ENCODE measurements at places on chromosomes 4 and X. TPM values are rescaled to one million over a fixed set of nuclear protein-coding genes. Genes with fewer than 3 reads are reported as not detected.
A peak's percentile ranks its signal among the peaks of the same experiment; 100 is the strongest.

USP51 gene
- total RNA-seq: 2.2 TPM

GRCh38 chr4:47791965-47792364 lies 45.9 kb downstream of the CORIN start:
- H3K27ac ChIP-seq: no peak overlapping the region
- no peaks in the 10 kb centered on the region for H3K27me3 ChIP-seq
- H3K36me3 ChIP-seq: no peaks in the 10 kb centered on the region
- no peak overlapping the region for H3K4me3 ChIP-seq
- DNase-seq: peak; percentile 45

GRCh38 chrX:1750267-1750666 lies 135.4 kb downstream of the ASMT start:
- no peak overlapping the region for H3K27ac ChIP-seq
- no peaks in the 10 kb centered on the region for H3K36me3 ChIP-seq
- H3K4me1 ChIP-seq: no peaks in the 10 kb centered on the region
- H3K4me3 ChIP-seq: no peak overlapping the region
- DNase-seq: no peak
- no peaks in the 10 kb centered on the region for H3K27me3 ChIP-seq

DNA sequence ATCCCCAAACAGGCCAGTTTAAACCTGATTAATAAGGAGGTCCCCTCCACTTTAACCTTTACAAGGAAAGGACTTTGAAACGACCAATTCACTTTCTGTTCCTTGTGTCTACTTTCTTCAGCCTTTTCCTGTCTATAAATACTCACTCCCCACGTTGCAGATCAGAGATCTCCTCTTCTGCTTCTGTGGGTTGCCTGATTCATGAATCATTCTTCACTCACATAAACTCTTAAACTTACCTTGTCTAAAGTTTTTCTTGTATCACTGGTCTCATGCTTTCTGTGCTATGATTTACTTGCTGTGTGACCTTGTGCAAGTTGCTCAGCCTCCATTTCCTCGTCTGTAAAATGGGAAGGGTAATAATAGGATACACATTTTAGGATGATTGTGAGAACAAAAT lies 236.1 kb downstream of the QDPR start:
- H3K27me3 ChIP-seq: no peaks in the 10 kb centered on the region
- no peak overlapping the region for H3K4me3 ChIP-seq
- H3K4me1 ChIP-seq: no peaks in the 10 kb centered on the region
- no peak overlapping the region for H3K27ac ChIP-seq
- no peaks in the 10 kb centered on the region for H3K36me3 ChIP-seq
- DNase-seq: peak; percentile 25

HCCS gene
- total RNA-seq: 13.7 TPM

- no peaks in the 10 kb centered on the region for H3K27me3 ChIP-seq
- peaks cover 17% of the 10 kb centered on the region for H3K4me1 ChIP-seq
- no peak overlapping the region for H3K4me3 ChIP-seq
- no peaks in the 10 kb centered on the region for H3K36me3 ChIP-seq
- no peak overlapping the region for H3K27ac ChIP-seq
Observed at GRCh38 chr4:185468999-185469398, 2.5 kb downstream of the CCDC110 start.

GRCh38 chrX:38817004-38817703 lies 15.9 kb downstream of the MID1IP1 start:
- no peak overlapping the region for H3K27ac ChIP-seq
- H3K4me1 ChIP-seq: no peaks in the 10 kb centered on the region

DNA sequence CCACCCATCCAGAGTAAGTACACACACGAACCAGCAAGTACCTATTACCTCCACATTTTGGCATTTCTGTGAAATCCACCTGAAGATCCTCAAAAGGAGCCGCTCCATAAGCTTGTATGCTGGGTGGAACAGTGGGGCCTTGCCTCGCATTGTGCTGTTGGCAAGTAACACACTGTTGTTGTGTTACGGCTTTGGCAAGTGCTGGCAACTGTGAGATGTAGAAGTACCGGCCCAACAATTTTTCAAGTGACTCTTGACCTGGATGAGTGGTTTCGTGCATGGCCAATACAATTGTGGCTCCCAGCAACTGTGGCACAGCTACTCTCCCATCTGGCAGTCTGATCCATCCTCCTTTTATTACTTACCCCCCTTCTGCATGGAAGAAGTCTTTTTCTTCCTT lies 128.7 kb downstream of the CCNB3 start:
- H3K36me3 ChIP-seq: no peaks in the 10 kb centered on the region
- no peaks in the 10 kb centered on the region for H3K27me3 ChIP-seq
- no peak overlapping the region for H3K27ac ChIP-seq
- peak; percentile 11 for DNase-seq
- H3K4me1 ChIP-seq: no peaks in the 10 kb centered on the region

DNA sequence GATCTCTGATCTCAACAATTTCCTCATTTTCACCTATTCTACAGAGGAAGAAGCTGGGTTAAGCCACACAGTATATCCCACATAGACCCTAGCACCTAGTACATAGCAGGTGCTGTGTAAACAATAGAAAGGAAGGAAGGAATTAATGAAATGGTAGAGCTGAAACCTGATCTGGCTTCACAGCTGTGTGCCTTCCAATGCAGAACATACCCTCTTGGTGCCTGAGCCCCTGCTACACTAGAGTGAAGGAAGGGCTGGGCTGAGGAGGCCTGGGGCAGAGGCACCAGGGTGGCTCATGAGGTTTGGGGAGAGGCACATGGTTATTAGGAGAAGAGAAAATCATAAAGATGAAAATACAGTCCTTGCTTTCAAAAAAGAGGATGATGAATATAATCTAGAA lies 21.3 kb downstream of the LRRC66 start:
- no peak for DNase-seq
- H3K27ac ChIP-seq: no peak overlapping the region
- no peaks in the 10 kb centered on the region for H3K27me3 ChIP-seq
- no peaks in the 10 kb centered on the region for H3K4me1 ChIP-seq
- H3K4me3 ChIP-seq: no peak overlapping the region

- H3K27ac ChIP-seq: no peak overlapping the region
- H3K36me3 ChIP-seq: no peaks in the 10 kb centered on the region
- H3K27me3 ChIP-seq: no peaks in the 10 kb centered on the region
- no peak for DNase-seq
- H3K4me1 ChIP-seq: no peaks in the 10 kb centered on the region
- H3K4me3 ChIP-seq: no peak overlapping the region
Observed at GRCh38 chr4:18203966-18204365, 182.4 kb upstream of the LCORL start.

DNA sequence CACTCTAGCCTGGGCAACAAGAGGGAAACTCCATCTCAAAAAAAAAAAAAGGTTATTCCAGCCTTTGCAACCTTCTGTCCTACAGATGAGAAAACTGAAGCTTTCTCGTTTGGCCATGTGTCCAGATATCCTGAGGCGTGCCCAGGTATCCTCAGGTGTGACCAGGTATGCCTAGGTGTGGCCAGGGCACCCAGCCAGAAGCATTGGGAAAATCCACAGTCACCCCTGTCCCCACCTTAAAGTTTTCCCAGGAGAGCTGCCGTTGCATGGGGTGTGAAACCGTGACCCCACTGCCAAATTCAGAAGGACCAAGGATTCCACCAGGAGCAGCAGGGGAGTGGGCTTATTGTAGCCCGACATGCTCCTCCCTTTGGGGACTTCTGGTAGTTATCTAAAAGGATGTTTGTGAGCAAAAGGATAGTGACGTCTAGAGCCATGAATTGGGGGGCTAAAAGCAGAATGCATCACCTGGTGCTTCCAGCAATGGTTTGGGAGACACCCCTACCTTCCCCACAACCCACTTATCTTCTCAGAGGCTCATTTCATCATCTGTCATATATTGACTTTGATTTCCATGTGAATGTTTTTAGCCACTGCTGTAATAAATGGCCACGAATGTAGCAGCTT lies 4.0 kb upstream of the DHRSX start:
- no peak overlapping the region for H3K27ac ChIP-seq
- no peak overlapping the region for H3K4me3 ChIP-seq

GRCh38 chrX:66751136-66751782 lies 112.4 kb upstream of the EDA2R start:
- no peak overlapping the region for H3K4me3 ChIP-seq
- DNase-seq: no peak
- H3K27ac ChIP-seq: no peak overlapping the region
- no peaks in the 10 kb centered on the region for H3K36me3 ChIP-seq
- H3K4me1 ChIP-seq: no peaks in the 10 kb centered on the region

DNA sequence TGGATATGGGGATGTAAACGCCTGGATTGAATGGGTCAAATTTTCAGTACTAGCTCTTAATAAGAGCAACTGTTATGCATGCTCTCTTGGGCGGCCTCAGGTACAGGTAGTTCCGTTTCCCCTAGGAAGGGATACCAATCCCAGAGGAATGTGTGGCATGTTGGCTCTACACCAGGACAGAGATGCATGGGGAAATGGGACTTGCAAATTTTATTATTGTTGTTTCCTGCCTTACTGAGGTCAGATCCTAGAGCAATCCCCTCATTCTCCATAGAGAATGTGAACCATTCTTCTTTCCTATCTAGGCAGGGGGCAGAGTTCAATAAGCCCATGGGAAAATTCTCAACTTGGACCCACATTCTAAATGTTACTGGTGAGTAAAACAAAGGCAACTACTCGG lies 361.8 kb upstream of the FGF16 start:
- DNase-seq: no peak
- H3K36me3 ChIP-seq: no peaks in the 10 kb centered on the region
- no peaks in the 10 kb centered on the region for H3K4me1 ChIP-seq
- no peak overlapping the region for H3K27ac ChIP-seq
- H3K27me3 ChIP-seq: no peaks in the 10 kb centered on the region

- no peak overlapping the region for H3K27ac ChIP-seq
- H3K36me3 ChIP-seq: no peaks in the 10 kb centered on the region
- no peak for DNase-seq
- no peaks in the 10 kb centered on the region for H3K27me3 ChIP-seq
- no peak overlapping the region for H3K4me3 ChIP-seq
Observed at GRCh38 chrX:71251466-71251973, 2.4 kb downstream of the ZMYM3 start.

DNA sequence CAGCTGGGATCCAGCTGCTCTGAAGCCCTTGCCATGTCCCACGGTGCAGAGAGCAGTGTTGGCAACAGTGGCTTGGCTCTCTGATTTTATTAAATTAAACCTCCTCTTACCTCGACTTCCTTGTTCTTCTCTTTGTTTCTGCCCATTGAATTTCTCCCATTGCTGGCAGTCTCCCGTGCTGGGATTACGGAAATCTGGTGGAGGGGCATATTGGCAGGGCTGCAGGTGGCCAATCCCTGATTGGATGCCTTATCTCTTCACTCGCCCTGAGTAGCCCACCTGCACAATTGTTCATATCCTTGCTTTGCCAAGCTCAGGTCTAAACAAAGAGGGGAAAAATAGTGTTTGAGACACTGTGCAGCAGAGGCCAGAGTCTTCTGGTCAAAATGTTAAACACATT lies 493.9 kb downstream of the TMA16 start:
- H3K4me3 ChIP-seq: no peak overlapping the region
- no peak overlapping the region for H3K27ac ChIP-seq
- no peak for DNase-seq
- H3K36me3 ChIP-seq: no peaks in the 10 kb centered on the region
- no peaks in the 10 kb centered on the region for H3K27me3 ChIP-seq
- H3K4me1 ChIP-seq: no peaks in the 10 kb centered on the region

GRCh38 chr4:48190839-48191238 lies 56.8 kb upstream of the TXK start:
- H3K4me1 ChIP-seq: peaks cover 11% of the 10 kb centered on the region
- H3K27ac ChIP-seq: no peak overlapping the region
- no peaks in the 10 kb centered on the region for H3K36me3 ChIP-seq
- H3K4me3 ChIP-seq: no peak overlapping the region
- H3K27me3 ChIP-seq: no peaks in the 10 kb centered on the region

REELD1 gene
- total RNA-seq: 0.18 TPM

TMEM156 gene
- 240 TPM for total RNA-seq

PDK3 gene
- total RNA-seq: 13.8 TPM

APBB2 gene
- 6.7 TPM for total RNA-seq

HPF1 gene
- total RNA-seq: 18.2 TPM

DNA sequence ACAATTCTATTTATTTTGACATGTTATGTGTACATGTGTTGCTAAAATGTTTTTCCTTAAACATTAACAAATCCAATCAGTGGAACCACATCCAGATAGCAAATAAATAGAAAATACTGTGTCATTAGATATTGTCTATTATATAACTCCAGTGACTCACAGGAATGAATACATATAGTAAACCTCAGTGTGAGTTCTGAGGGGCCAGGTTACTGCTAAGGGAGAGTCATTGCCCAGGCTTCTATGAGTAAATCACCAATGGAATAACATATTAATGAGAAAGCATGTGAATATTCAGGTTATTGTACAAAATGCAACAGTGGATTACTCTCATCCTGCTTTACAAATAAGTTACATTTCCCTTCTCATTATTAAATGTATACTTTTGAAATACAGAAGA lies 27.2 kb downstream of the TACR3 start:
- no peak overlapping the region for H3K27ac ChIP-seq
- no peaks in the 10 kb centered on the region for H3K27me3 ChIP-seq
- no peaks in the 10 kb centered on the region for H3K4me1 ChIP-seq
- no peaks in the 10 kb centered on the region for H3K36me3 ChIP-seq
- no peak overlapping the region for H3K4me3 ChIP-seq

KIAA1210 gene
- total RNA-seq: 0.87 TPM

GRCh38 chr4:94457692-94458106 lies 6.0 kb downstream of the PDLIM5 start:
- H3K4me1 ChIP-seq: peaks cover 34% of the 10 kb centered on the region
- DNase-seq: no peak
- 0 out of 2 replicates have a peak overlapping the region, but pooled peaks have one; percentile 25 for H3K27ac ChIP-seq

GRPR gene
- 0.45 TPM for total RNA-seq

GRCh38 chr4:123250843-123251242 lies 145.8 kb upstream of the SPRY1 start:
- no peak overlapping the region for H3K27ac ChIP-seq
- no peaks in the 10 kb centered on the region for H3K27me3 ChIP-seq
- H3K4me1 ChIP-seq: peaks cover 9% of the 10 kb centered on the region
- DNase-seq: peak; percentile 12
- H3K4me3 ChIP-seq: no peak overlapping the region
- no peaks in the 10 kb centered on the region for H3K36me3 ChIP-seq

MAGEA11 gene
- total RNA-seq: not detected

- no peak overlapping the region for H3K27ac ChIP-seq
- no peaks in the 10 kb centered on the region for H3K27me3 ChIP-seq
- H3K4me3 ChIP-seq: no peak overlapping the region
- no peaks in the 10 kb centered on the region for H3K4me1 ChIP-seq
Observed at GRCh38 chrX:133939655-133940302, 45.6 kb downstream of the GPC3 start.

- H3K27me3 ChIP-seq: no peaks in the 10 kb centered on the region
- no peak overlapping the region for H3K27ac ChIP-seq
- H3K36me3 ChIP-seq: no peaks in the 10 kb centered on the region
- no peak for DNase-seq
- H3K4me3 ChIP-seq: no peak overlapping the region
Observed at GRCh38 chrX:14694611-14695010, 165.3 kb downstream of the GLRA2 start.

SPATA18 gene
- total RNA-seq: not detected

All from Karpas-422 (cell line).